ENCODE measurements at places on chromosomes 4 and X.

DNA sequence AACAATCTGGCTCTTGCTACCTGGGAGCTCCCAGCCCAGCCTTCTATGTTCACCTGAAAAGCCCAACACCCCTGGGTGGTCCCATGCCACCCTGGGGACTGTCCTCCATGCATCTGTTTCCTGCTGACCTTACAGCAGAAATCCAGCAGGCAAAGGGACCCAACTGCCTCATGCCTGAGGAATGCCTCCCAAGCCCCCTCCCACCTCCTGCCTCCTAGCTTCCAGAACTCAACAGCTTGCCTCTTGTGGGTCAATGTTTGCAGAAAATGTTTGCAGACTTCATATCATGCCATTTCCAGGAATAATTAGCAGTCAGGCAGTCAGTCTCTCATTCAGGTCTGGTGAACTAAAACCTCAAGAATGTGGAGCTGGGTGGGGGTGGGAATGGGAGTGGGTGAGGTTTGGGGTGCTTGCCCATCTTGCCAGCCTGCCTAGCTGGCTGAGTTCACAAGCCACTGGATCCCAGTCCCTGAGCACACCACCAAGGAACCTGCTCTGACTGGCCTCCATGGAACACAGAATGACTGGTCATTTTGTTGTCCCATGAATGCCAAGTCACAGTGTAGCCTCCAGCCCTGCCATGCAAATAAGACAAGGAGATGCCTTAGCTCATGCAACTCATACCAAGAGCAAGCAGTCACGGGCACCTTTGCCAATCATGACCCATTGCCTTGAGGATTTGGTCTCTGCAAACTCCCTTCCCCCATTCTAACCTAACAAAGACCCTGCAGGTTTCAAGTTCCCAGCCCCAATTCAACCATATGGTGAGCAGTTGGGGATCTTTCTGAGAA, 12.1 kb upstream of the PLAC1 start:
- no peak for DNase-seq

GRCh38 chrX:47360423-47361179, 9.8 kb upstream of the ZNF157 start:
- no peak for DNase-seq

GRCh38 chr4:85854546-85854945, 379.6 kb downstream of the ARHGAP24 start:
- DNase-seq: no peak

- DNase-seq: no peak
Measured at GRCh38 chr4:127778102-127778501, 4.0 kb upstream of the HSPA4L start.

DNA sequence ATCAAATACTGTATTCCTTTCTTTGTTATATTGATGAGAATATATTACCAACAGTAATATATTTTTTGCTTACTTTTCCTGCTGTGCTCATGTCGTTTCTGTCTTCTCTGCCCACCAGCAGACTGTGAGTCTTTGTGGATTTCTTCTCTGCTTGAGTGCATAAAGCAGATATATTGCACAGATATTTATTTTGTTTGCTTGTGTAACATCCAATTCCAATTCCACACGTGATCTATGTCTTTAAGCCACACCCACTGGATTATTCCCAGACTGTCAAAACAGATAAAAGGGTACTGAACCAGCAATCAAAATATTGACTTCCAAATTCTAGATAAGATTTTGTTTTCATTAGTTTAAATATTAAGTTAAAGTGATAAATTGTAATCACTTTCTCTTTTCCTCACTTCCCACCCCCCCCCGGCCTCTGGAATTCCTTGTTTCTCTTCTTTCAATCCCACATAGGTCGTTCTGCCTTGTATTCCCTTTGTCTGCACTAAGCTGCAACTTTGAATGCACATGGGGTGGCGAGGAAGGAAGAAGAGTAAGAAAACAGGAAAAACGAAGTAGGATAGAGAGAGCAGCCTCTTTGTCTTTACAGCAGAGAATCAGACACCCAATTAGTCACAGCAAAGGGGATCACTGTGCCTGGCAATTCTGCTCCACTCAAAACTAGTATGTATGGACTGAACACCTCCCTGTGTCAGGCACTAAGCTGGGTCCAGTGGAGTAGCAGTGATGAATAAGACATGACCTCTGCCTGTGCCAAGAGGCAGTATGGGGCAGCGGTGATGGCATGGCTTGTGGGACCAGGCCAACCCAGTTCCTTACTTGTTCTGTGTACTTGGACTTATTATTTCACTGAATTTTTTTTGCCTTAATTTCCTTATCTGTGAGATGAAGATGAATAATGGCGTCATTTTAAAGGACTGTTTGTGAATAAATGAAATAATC, at the start of gene ADH1B:
ADH1B (minus strand) TSS at position 161 of the 951 bp plus-strand sequence; CDS start at position 91, 70 bp downstream.
- no peak for DNase-seq

All from NCI-H510A (cell line).